Brain pericyte (primary cell): ENCODE measurements at places on chromosomes 2 and 18.

DNA sequence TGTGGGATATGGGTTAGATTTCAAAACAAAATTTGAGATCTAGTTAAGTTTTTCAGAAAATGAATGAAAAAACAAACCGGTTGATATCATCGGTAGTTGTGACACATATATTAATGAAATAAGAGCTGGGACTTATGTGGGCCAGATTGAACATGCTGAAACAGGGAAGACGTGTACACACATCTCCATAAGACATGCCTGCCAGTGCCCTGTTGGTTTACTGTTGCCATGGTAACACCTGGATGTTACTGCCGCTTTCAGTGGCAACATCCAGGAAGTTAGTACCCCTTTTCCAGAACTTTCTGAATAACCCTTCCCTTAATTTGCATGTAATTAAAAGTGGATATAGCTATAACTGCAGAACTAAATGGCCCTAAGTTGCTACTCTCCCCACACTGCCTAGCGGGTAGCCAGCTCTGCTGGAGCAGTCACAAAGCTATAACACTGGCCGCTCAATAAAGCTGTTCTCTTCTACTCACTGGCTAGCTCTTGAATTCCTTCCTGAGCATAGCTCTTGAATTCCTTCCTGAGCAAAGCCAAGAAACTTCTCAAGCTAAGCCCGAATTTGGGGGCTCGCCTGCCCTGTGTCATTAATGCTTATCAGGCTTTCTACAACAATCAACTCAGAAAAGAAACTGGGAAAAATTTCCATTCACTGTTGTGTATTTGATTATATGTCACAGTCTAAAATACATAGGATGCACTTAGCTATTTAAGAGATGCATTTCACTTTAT is 776.3 kb upstream of the CDH7 start:
- no peak for DNase-seq

DNA sequence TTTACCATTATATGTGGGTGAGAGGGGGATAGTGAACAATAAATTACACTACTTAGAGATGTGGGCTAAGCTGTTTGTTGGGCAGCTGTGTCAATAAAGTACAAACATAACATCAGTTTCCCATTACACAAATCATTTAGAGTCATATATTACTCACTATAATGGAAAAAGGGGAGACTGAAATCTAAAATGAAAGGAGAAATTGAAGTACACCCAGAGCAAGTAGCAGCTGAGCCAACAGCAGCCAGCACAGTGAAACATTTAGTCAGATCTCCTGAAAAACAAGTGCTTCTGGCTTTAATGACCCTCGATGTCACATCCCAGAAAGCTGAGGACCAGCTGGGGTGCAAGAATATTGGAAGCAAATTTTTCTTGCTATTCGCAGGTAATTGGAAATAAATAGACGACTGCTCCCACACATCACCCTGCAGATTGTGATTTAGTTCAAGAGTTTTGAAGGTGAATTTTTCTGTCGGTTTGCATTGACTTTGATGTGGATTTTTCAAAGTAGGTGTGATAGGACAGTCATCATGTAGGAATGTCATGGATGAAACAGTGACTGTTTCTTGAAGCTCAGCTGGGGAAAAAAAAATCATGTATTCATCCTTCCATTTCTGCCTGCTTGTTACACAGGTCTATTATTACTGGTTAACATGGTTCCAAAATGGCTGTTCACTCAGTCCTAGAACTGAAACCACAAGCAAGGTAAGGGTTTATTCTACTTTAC is 1607.3 kb upstream of the CELF4 start:
- DNase-seq = no peak

DNA sequence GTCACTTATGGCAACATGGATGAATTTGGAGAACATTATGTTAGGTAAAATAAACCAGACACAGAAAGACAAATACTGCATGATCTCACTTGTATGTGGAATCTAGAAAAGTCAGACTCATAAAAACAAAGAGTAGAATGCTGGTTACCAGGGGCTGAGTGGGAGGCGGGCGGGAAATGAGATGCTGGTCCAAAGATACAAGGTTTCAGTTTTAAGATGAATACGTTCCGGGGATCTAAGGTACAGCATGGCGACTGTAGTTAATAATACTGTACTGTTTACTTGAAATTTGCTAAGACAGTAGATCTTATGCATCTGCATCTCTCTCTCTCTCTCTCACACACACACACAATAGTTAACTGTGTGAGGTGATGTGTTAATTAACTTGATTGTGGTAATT is 14.2 kb downstream of the FAM110C start:
- DNase-seq = no peak

- DNase-seq = no peak
Measured at GRCh38 chr18:75008186-75008585, 200.8 kb downstream of the PTGR3 start.

- no peak for DNase-seq
Measured at GRCh38 chr2:208228476-208228875, 26.4 kb downstream of the IDH1 start.

DNA sequence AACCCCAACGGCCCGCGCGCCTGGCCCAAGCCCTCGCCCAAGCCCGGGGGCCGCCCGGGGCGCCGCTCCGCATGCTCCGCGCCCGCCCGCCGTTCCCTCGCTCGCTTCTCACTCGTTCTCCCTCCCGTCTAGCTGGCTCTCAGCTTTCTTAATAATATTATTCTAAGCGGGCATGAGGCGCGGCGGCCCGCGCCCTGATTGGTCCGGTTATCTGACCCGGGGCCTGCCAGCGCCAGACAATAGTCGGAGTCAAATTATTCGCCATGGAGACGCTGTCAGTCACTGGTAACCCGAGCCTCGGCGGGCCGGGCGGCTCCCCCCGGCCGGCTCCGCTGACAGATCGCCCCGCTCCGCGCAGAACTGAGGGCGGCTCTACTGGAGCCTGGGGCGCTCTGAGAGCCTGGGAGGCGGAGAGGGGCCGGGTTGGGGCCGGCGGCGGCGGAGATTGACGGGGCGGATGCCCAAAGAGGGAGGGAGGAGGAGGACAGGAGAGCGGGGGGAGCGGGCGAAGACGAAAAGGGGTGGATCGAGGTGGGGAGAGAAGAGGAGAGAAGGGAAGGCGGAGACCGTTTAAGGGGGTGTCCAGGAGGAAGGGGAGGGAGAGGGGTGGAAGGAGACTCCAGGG is at the start of gene SIX2:
Gene SIX2 (minus strand): TSS at position 150 of the 625 bp plus-strand sequence. CDS start 342 bp downstream, outside the sequence.
- DNase-seq = peak; percentile 96

- DNase-seq = no peak
Measured at GRCh38 chr2:173357346-173357745, 2.7 kb downstream of the CDCA7 start.

DNA sequence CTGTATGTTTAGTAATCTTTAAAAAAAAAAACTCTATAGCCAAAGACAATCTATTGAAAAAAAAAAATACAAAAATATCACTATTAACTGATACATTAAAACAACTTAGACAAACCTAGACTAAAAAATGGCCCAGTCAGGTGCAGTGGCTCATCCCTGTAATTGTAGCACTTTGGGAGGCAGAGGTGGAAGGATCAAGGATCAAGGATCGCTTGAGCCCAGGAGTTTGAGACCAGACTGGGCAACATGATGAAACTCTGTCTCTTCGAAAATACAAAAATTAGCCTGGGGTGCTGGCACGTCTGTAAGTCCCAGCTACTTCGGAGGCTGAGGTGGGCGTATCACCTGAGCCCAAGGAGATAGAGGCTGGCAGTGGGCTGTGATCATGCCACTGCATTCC is 16.1 kb downstream of the ESCO1 start:
- no peak for DNase-seq

GRCh38 chr2:239113615-239114014 is 265.7 kb downstream of the TWIST2 start:
- no peak for DNase-seq

- DNase-seq = no peak
Measured at GRCh38 chr2:168363347-168364092, 92.6 kb upstream of the CERS6 start.

- no peak for DNase-seq
Measured at GRCh38 chr2:23425338-23425871, 40.4 kb downstream of the KLHL29 start.

DNA sequence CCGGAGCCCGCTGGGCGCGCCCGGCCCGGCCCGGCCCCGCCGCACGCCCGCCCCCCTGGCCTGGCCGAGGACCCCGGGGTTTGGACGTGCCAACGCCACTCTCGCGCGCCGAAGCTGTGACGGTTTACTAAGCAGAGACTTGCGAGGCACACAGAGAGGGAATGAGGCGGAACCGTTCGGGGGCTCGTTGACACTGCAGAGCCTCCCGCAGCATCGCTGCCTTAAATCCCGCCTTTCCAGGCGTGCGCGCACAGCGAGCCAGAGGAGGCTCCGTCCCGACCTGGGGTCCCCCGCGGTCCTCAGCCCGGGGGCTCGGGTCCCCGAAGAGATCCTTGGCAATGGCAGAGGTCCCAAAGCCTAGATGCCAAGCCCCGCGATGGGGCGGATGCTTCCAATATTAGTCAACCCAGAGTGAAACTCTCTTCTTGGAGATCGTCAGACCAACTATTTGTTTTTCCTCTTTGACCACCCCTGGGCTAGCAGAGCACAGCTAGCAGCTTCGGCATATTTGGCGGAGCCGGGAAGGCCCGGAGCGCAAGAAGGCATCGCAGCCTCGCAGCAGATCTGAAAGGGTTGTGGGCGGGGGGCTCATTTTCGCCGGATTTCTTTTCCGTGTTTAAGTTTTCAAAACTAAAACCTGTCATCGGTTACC is at the start of gene ZNF385B:
Gene ZNF385B (minus strand): TSS at position 197 of the 652 bp plus-strand sequence.
- DNase-seq = no peak

DNA sequence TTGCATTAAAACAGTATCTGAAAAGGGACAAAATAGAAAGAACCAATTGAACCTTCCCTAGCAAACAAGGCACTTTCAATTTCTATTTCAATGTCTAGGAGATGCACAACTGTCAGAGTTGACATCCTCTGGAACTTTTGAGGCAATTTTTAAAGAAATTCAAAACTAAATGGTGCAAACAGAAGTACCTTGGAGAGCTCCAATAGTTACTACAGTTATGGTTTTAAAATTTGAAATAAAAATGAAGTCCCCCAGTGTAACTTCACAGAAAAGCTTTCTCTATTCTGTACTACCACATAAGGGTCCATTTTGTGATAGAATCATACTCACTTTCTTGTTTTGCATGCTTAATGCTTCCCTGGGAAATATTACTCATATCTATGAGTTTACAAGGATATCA is 162.1 kb downstream of the KCNH7 start:
- no peak for DNase-seq

GRCh38 chr2:1940679-1941078 is 196.4 kb upstream of the PXDN start:
- no peak for DNase-seq

DNA sequence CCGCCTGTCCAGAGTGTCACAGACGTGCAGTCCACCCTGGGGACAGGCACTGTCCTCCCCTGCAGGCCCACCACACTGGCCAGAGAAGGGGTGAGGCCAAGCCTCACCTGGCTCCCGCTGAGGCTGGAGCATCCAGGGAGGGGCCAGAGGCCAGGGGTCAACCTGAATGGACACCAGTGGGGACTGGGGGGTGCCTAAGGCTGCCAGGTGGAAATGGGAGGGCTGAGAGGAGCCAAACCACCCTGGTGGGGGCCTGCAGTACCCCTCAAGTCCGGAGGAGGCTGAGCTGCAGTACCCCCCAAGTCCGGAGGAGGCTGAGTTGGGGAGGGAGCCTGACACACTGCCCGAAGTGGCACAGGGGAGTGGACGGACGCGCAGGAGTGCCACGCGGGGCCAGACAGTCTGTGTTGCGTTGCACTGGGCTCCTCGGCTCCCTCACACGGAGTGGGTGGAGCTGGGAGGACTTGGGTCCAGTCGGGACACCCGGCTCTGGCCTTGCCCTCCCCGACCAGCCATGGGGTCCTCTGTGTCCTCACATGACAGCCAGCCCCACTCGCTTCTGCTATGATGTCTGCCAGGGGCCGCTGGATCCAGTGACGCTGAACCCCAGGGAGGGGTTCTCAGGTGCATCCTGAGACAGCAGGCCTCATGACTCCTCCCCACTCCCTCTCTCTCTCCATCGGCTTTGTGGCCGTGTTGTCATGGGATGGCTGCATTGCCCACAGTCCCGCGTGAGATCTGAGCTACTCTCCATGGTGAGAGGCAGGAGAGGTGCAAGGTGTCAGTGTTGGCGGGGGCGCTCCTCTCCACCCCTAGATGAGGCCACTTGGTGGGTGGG is 22.3 kb upstream of the GPC1 start:
- no peak for DNase-seq

- no peak for DNase-seq
Measured at GRCh38 chr2:159545085-159545484, 71.3 kb downstream of the BAZ2B start.

DNA sequence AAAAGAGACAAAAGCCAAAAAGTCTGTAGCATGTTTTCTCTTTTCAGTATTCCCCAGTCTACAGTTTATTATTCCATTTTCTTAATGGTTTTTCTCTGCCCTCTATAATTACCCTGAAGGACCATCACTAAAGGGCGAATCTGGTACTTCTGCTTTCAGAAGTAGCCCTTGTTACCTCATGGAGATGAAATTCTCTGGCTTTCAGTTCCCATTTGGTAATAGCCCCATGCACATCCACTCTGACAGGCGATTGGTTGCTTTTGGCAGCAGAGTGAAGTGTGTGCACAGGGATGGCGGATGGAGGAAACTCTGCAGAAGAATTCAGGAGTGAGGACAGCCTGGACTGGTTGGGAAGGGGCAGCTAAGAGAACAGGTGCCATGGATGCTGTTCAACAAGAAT is 66.3 kb upstream of the NABP1 start:
- DNase-seq = no peak

DNA sequence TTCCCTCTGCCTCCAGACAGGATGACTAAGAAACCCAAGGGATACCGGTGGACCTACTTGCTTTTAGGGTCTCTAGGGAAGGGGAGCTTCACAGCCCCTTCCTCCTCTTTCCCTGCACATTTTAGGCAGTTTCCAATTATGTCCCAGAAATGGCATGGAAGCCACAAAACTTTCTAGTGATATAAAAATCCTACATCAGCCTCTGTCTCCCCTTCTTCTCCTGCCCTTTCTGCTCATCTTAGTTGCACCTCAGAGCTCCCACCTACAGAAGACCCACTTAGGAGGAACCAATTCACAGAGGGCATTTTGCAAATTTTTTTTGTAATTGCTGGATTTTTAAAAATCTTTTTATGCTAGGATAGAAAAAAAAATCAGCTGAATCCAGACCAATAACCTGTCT is 263.1 kb downstream of the TNS1 start:
- no peak for DNase-seq

- DNase-seq = no peak
Measured at GRCh38 chr2:40353231-40353630, 98.7 kb downstream of the SLC8A1 start.

DNA sequence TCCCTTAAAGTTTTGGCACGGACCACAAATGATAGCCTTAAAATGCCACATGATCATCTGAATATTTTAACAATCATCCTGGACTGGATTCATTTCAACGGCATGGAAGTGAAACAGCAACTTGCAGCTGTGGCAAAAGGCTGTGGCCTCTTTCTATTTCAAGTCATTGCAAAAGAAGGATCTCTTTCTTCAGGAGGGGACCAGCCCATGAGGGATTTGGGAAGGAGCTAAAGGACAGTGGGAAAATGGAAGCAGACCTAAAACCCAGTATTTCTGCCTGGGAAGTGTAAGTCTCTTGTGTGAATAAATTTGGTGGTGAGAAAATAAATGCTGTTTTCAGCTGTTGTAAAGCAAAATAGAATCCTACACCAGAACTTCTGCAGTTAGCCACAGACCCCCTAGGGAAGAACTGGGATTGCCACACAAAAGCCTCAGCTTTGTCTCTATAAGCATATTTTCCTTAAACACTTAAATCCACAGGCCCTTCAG is 107.3 kb upstream of the ZFP36L2 start:
- no peak for DNase-seq

- DNase-seq = no peak
Measured at GRCh38 chr2:99711144-99711543, 221.3 kb upstream of the REV1 start.

- DNase-seq = no peak
Measured at GRCh38 chr2:190682168-190682567, 33.3 kb downstream of the NAB1 start.

- DNase-seq = peak; percentile 6
Measured at GRCh38 chr2:18473241-18474181, 86.9 kb downstream of the RDH14 start.
